Progenitor cell of endocrine pancreas (in vitro differentiated cells): ENCODE measurements at places on chromosomes 5 and 9. TPM values are rescaled to one million over a fixed set of nuclear protein-coding genes. Genes with fewer than 3 reads are reported as not detected.

DNA sequence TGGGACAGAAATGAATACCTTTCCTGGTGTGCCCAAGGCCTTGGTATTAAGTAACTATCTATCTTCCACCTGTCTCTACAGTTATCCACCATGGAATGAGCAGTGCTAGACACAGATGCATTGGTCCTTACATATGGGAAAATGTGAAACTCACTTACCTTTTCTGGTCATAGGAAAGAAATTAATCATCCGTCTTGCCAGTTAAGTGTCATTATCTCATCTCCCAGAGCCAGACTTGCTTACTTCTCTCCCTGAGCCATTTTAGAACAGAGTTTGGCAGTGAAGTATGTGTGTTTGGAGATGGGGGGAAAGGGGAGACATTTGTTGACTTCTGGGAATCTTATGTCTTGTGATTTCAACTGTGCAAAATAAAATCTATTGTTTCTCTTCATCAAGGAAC lies 1211.0 kb upstream of the CDH6 start:
- no peaks in the 10 kb centered on the region for H3K27me3 ChIP-seq
- H3K27ac ChIP-seq: no peak overlapping the region
- H3K4me3 ChIP-seq: no peak overlapping the region

- DNase-seq: no peak
- peaks cover 7% of the 10 kb centered on the region for H3K27me3 ChIP-seq
- no peak overlapping the region for H3K27ac ChIP-seq
- no peaks in the 10 kb centered on the region for H3K36me3 ChIP-seq
- no peaks in the 10 kb centered on the region for H3K4me1 ChIP-seq
These were observed 40.2 kb downstream of the MED10 start for GRCh38 chr5:6338135-6338534.

DNA sequence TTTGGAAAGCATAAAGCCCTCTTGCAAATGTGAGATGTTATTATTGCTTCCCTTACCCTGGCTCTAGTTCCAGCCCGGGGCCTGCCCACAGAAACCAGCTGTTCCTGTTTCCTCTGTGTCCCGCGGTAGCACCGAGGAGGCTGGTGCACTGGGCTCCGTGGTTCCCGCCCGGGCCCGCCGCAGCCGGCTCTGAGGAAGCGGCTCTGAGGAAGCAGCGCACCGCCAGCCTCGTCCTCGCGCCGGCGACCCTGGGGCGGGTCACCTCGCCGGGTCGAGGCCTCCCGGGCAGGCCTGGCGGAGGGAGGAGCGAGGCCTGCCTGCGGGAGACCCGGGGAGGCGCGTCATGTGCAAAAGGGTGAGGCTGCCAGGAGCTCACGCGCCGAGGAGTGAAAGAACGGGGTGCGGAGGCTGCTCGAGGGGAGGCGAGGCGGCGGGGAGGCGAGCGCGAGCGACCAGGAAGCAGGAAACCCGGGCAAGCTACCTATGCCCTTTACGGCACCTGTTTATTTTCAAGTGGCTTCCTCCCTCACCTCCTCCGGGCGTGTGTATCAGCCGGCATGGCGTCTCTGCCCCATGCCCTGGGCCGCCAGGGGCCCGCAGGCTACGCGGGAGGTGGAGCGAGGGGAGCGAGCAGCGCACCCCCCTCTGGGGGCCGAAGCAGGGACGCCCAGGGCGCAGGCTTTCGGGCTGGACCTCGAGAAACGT lies 61.3 kb upstream of the MEGF10 start:
- H3K4me1 ChIP-seq: peaks cover 3% of the 10 kb centered on the region
- H3K36me3 ChIP-seq: no peaks in the 10 kb centered on the region
- peaks cover 54% of the 10 kb centered on the region for H3K27me3 ChIP-seq

DNA sequence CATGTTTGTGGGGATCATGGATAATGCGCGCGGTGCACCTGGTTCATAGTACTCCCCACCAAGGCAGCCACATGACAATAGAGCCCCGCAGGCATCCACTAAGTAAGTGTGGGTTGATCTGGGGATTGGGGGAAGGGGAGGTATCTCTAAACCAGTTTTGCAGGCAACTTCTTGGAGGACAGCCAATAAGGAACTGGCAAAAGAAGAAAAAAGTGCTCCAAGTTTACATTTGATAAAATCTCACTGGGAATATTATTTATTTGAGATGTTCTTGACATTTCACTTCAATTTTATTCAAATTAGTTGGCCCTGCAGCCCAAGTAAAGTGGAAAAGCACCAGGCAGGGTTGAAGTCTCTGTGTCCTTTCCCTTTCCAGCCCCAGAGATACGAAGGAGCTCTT lies 8.5 kb downstream of the FBP1 start:
- H3K4me3 ChIP-seq: no peak overlapping the region
- H3K27ac ChIP-seq: no peak overlapping the region
- no peaks in the 10 kb centered on the region for H3K36me3 ChIP-seq
- DNase-seq: no peak
- H3K4me1 ChIP-seq: peaks cover 14% of the 10 kb centered on the region

GRCh38 chr9:133545494-133546286 lies 11.2 kb downstream of the ADAMTSL2 start:
- no peak for DNase-seq
- no peaks in the 10 kb centered on the region for H3K36me3 ChIP-seq
- peaks cover 11% of the 10 kb centered on the region for H3K27me3 ChIP-seq
- no peak overlapping the region for H3K4me3 ChIP-seq
- no peak overlapping the region for H3K27ac ChIP-seq
- no peaks in the 10 kb centered on the region for H3K4me1 ChIP-seq

DNA sequence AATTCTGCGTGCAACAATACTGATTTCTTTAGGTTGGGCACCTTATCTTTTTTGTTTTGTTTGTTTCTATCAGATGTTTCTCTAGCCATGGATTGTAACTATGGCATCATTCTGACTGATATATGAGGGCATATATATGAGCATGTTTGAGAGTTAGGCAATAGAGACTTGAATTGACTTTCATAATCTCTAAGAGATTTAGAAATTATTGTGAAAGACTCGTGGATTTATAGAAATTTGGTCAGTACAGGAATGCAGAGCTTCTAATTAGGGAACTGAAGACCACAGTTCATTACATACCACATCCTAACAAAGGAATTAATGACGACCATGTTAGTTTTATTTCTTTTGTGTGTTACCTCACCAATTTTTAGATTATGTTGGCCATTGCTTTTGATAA lies 546.0 kb upstream of the GRAMD2B start:
- peaks cover 3% of the 10 kb centered on the region for H3K27me3 ChIP-seq
- DNase-seq: no peak
- no peak overlapping the region for H3K4me3 ChIP-seq

DNA sequence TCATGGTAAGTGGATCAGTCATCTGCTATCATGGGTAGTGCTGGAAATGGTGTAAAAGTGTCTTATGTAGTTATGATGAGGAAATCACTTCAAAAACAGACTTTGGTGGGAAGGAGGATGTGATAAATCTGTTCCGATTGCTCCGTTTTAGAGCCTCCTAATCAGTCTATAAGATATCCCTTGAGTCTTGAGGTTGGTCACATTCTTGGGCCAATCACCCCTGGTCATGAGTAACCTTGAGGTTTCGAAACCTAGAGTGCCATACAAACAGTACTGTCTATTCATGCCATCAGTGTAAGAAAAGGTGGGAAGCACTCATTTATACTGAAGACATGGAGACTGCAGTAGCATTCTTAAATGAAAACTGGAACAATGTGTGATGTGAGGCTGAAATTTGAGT lies 45.8 kb downstream of the LRRTM2 start:
- DNase-seq: no peak
- no peaks in the 10 kb centered on the region for H3K27me3 ChIP-seq
- H3K36me3 ChIP-seq: peaks cover 30% of the 10 kb centered on the region
- no peak overlapping the region for H3K4me3 ChIP-seq
- no peak overlapping the region for H3K27ac ChIP-seq

- no peak overlapping the region for H3K4me3 ChIP-seq
- peaks cover 29% of the 10 kb centered on the region for H3K4me1 ChIP-seq
- H3K27me3 ChIP-seq: peaks cover 4% of the 10 kb centered on the region
- DNase-seq: no peak
These were observed 167.7 kb downstream of the RGS3 start for GRCh38 chr9:113631137-113631765.

- DNase-seq: no peak
- H3K4me3 ChIP-seq: no peak overlapping the region
- H3K27me3 ChIP-seq: peaks cover 3% of the 10 kb centered on the region
- H3K27ac ChIP-seq: no peak overlapping the region
- peaks cover 27% of the 10 kb centered on the region for H3K4me1 ChIP-seq
- H3K36me3 ChIP-seq: peaks cover 1% of the 10 kb centered on the region
These were observed 3.8 kb downstream of the NMRK1 start for GRCh38 chr9:75084081-75084672.

- H3K4me3 ChIP-seq: no peak overlapping the region
- H3K27me3 ChIP-seq: no peaks in the 10 kb centered on the region
- H3K27ac ChIP-seq: peak overlapping the region; percentile 13
- peaks cover 1% of the 10 kb centered on the region for H3K36me3 ChIP-seq
These were observed 191.1 kb upstream of the DMRT1 start for GRCh38 chr9:650362-650761.

GRCh38 chr5:132495667-132496190 lies 5.2 kb upstream of the IRF1 start:
- H3K4me3 ChIP-seq: peak overlapping the region; percentile 84
- H3K4me1 ChIP-seq: peaks cover 4% of the 10 kb centered on the region
- H3K36me3 ChIP-seq: no peaks in the 10 kb centered on the region
- DNase-seq: peak; percentile 40
- H3K27ac ChIP-seq: peak overlapping the region; percentile 87

DNA sequence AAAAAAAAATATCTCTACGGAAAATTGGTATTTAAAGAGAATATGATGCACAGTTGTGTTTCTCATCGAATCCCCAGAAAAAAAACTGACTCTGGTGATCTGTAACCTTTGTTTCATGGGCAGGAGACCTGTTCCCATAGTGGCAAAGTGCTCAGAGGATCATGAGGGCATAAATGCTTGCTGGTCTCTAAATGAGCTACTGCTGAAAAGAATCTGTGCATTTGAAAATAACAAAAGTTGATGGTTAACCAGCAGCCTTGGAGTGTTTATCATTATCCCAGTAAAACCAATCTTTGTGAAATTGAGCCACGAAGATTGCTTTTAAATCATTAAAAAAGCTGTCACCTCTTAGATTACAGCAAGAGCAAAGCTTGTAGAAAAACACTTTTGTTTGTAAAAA lies 775.4 kb downstream of the MTRR start:
- H3K36me3 ChIP-seq: no peaks in the 10 kb centered on the region
- H3K4me3 ChIP-seq: no peak overlapping the region
- H3K27me3 ChIP-seq: no peaks in the 10 kb centered on the region
- peak overlapping the region; percentile 51 for H3K27ac ChIP-seq

DNA sequence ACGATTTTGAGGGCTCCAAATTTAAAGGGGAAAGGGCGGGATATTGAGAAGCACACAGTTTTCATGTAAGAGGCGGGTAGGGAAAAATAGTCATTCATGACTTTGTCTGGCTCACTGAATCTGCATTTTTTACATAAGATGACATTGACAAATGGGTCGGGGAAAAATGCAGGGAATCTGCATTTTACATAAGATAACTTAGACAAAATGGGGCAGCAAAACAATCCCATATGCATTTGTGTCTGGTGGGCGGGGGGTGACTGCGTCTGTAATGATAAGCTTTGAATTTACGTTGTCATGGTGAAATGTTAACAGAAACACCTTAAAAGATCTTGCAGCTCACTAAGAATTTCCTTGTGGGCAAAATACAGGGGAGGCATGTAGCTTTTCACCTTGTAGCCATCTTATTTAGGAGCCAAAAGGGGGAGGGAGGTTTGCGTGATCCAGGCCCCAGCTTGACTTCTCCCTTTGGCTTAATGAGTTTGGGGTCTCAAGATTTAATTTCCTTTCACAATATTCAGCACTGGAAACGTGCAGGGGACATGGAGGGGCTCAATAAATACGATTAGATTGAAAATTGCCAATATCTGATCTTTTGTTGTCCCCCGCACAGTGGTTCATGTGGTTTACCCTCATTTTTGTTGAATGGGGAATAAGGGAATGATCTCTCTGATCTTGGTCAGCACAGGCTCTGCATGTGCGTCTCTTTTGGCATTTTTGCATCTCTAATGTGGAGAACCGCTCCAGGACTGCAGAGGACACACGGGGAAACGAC lies 41.1 kb upstream of the GADD45G start:
- no peaks in the 10 kb centered on the region for H3K36me3 ChIP-seq
- DNase-seq: no peak
- peaks cover 9% of the 10 kb centered on the region for H3K4me1 ChIP-seq
- no peak overlapping the region for H3K4me3 ChIP-seq
- no peaks in the 10 kb centered on the region for H3K27me3 ChIP-seq

- DNase-seq: no peak
- H3K4me1 ChIP-seq: no peaks in the 10 kb centered on the region
These were observed 19.5 kb upstream of the TCERG1 start for GRCh38 chr5:146427619-146427997.

DNA sequence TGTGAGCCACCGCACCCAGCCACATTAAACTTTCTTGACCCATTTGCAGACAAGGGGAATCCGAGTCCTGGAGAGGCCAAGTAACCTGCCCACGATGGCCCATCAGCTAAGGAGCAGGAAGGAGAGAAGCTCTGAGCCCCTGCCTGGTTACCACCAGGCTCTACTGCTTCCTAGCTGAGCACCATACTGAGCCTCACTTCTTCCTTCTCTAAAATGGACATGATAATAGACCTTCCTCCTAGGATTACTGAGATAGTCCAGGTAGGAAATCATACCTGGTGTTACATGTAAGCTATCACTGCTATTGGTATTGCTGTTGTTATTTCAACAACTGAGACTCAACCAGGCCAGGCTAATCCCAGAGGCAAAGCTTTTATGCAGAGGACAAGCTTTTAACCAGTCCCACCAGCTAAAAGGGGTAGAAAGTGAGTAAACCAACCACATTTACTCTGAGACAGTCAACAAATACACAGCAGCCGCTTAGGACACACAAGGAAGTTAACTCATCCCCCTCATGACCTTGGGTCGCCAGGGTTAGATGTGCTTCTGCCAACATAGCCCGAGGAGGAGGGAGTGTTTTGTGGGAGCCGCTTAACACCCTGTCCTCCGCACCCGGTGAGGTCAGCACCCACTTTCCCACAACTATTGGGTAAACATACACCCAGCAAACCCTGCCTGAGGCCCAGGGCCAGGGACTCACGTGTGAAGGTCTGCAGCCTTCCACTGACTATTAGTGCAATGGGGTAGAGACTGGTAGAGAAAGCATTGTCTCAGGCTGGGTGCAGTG lies 20.6 kb upstream of the PTGES start:
- DNase-seq: no peak
- no peaks in the 10 kb centered on the region for H3K4me1 ChIP-seq
- H3K36me3 ChIP-seq: no peaks in the 10 kb centered on the region
- no peak overlapping the region for H3K4me3 ChIP-seq
- no peak overlapping the region for H3K27ac ChIP-seq

GRCh38 chr5:129174480-129174879 lies 79.9 kb downstream of the ISOC1 start:
- no peak for DNase-seq
- no peak overlapping the region for H3K4me3 ChIP-seq
- no peaks in the 10 kb centered on the region for H3K36me3 ChIP-seq
- H3K27ac ChIP-seq: no peak overlapping the region
- H3K4me1 ChIP-seq: no peaks in the 10 kb centered on the region
- no peaks in the 10 kb centered on the region for H3K27me3 ChIP-seq

GRCh38 chr5:43581398-43581797 lies 21.6 kb upstream of the NNT start:
- no peak overlapping the region for H3K4me3 ChIP-seq
- H3K27ac ChIP-seq: no peak overlapping the region
- H3K27me3 ChIP-seq: no peaks in the 10 kb centered on the region
- H3K36me3 ChIP-seq: peaks cover 9% of the 10 kb centered on the region
- peaks cover 4% of the 10 kb centered on the region for H3K4me1 ChIP-seq
- DNase-seq: no peak

The DAP gene
- total RNA-seq: 91.1 and 91.4 TPM in 2 replicates

The CDC37L1 gene
- 15.5 and 16.6 TPM in 2 replicates for total RNA-seq

The THBS4 gene
- total RNA-seq: 5.6 and 6.1 TPM in 2 replicates

The SPATA6L gene
- total RNA-seq: 7.1 and 7.8 TPM in 2 replicates

The PLPP7 gene
- total RNA-seq: 3.6 TPM in 2 replicates
